Islet precursor cell (in vitro differentiated cells): ENCODE measurements at places on chromosomes 5 and 9.
A peak's percentile ranks its signal among the peaks of the same experiment; 100 is the strongest.

- DNase-seq: peak; percentile 24
These were observed 79.6 kb downstream of the CYFIP2 start for GRCh38 chr5:157345485-157345884.

DNA sequence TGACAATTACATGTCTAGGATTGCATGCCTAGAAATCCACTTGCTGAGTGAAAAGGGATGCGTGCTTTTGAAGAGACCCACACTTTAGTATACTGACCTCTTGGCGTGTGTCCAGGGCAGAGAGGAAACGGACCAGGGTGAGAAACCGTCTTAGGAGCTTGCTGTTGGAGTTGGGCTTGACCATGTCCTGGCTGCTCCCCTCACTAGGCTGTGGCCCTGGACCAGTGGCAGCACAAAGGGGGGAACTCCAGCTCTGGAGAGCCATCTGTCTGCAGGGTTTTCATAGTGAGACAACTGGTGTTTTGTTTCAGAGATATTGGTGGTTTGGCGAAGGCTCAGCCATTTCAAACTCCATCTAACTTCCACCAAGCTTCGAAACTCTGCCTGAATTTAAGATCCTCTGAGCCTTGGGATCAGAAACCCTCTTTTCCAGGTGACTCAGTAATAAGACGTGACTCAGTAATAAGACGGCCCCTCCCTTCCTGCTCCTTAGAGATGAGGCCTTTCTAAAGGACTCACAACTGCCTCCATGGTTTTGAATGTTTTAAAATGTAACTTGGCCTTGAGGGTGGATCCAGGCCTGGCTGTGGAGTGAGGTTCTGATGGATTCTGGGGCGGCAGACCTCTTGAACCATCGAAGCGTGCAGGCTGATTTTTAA lies 165.8 kb downstream of the MELK start:
- DNase-seq: no peak

DNA sequence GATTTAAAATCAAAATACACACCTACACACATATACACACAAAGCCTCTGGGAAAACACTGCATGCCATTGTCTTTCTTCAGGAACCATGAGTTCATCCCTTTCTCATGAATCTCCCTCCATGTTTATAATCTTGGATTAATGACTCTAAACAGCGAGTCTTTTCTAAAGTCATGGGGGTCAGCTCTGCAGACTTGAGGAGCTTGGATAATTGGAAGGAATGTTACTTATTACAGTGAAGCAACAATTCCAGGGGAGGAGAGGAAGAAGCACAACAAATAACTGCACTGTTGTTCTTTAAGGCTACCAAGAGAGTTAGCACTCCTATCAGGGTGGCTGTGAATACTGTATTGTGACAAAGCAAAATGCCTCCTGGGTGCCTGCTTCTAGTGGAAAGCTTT lies 444.7 kb downstream of the ANXA1 start:
- DNase-seq: no peak

DNA sequence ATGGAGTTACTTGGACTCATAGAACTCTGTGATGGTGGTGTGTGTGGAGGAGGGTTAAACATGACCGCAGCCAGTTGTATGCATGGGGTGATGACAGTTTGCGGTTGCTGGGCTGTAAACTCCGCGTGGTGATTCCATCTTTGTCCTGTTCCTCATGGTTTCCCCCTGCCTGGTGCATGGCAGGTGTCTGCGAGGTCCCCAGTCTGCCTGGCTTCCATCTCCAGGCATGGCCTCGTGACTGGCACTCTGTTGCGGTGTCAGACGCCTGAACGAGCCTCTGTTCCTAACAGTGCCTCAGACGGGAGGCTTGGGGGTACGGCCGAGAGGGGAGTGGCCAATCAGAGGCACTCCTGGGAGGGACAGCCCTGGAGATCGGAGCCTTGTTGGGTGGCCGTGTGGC lies 33.9 kb upstream of the SH3PXD2B start:
- no peak for DNase-seq

GRCh38 chr5:66113160-66113559 lies 30.9 kb upstream of the SREK1 start:
- DNase-seq: no peak

GRCh38 chr9:123537809-123538208 lies 181.8 kb downstream of the CRB2 start:
- no peak for DNase-seq

- no peak for DNase-seq
These were observed 262.7 kb upstream of the KLF9 start for GRCh38 chr9:70677055-70677735.

GRCh38 chr5:33621514-33621913 lies 180.7 kb downstream of the TARS1 start:
- no peak for DNase-seq

DNA sequence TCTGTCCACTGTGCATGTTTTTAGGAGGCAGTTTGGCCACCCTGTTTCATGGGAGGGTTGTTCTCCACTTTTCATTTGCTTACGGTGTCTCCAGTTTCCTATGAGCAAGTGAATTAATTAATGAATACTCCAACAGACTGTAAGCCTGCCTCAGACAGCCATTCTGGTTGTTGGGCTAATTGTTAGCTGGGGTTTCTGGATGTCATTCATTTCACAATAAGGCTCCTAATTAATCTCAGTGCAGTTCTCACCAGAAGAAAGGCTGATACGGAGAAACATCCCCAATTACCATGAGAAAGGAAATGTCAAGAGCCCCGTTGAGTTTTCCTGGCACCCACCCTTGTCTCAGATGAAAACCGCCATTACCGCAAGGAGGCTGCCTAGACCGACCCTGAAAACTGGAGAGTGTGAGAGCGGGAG lies 75.8 kb downstream of the MAP1B start:
- no peak for DNase-seq

DNA sequence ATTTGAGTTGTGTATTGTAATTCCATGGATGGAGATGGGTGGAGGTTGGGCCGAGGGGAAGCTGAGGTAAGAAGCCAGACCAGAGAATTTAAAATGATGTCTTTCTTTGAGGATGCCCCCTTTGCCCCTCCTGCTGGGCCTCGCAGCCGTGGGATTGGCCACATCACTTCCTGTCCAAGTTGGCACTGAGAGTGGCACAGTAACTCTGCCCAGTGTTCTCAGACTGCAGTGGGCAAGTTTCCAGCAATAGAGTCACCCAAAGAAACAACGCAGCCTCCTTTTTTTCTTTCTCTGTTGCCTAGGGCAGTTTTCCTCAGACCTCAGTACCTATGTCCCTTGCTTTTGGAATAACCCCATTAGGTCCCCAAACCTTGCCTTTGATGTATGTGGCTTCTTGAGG lies 306.6 kb upstream of the DMRT1 start:
- DNase-seq: no peak

- DNase-seq: no peak
These were observed 451.6 kb downstream of the CDH18 start for GRCh38 chr5:19536387-19536786.

- DNase-seq: no peak
These were observed 10.4 kb downstream of the ZNF618 start for GRCh38 chr9:113886466-113886865.

DNA sequence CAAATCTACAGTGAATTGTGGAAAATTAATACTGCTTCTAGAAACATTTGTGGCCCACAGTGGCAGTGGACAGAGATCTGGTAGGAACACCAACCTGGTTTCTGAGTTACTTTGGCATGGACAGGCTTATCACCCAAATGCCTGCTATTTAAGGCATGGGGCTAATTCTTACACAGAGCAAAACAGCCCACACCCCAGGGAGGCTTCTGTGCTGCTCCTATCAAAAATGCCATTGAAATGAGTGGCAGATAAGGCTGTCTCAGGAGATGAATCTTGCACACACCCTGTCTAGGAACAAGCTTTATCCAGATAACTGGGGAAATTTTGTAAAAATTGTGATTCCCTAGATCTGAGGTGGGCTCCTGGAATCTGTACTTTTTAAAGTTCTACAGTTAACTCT lies 307.1 kb downstream of the TLE1 start:
- DNase-seq: no peak

- peak; percentile 89 for DNase-seq
These were observed 19.1 kb upstream of the JADE2 start for GRCh38 chr5:134506054-134507039.

DNA sequence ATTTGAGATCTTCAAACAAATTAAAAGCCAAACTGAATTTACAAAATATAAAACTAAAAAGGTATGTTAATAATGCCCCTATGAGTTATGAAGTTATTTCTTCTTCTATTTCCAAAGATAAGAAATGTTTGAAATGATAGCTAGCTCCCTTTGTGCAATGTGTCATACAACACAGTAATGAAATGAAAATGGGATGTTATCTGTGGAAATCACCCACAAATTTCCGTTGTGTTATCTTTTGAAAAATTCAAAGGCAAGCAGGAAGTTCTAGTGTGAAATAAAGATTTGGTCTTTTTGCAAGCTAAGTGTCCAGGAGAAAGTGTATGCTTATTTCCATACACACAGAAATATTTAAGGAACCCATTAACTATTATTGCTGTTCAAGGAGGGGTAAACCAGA lies 375.3 kb upstream of the PRR16 start:
- DNase-seq: no peak

DNA sequence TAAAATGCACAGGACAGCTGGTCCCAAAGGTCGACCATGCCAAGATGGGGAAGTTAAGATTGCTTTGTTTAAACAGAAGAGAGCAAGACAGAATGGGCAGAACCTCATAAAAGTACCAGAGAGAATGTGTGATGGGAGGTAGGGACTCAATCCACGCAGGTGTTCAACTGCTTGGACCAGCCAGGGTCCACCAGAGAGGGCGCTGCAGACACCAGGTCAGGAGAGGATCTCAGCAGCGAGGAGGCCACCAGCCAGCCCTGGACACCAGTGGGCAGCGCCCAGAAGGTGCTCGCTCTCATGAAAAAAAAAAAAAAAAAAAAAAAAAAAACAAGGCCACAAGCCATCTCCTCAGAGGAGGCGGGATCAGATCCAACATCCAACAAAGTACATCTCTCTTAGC lies 81.8 kb downstream of the SHC3 start:
- DNase-seq: no peak

DNA sequence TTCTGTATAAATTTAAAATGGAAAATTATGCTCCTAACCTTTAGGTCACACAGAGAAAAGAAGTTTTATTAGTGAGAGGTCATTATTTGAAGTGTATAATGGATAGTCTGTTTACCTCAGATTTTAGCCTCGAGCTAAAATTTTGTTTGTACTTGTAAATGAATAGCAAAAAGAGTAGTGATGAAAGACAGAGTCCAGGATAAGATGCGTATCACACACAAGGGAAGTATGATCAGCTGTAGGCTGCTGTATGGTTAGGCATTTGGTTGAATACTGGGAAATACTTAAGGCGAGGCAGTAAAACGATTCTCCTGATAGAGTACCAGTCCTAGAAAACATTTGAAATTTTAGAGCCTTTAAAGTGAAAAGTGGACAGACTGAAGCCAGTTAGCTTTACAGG lies 92.7 kb downstream of the FBXL7 start:
- no peak for DNase-seq

DNA sequence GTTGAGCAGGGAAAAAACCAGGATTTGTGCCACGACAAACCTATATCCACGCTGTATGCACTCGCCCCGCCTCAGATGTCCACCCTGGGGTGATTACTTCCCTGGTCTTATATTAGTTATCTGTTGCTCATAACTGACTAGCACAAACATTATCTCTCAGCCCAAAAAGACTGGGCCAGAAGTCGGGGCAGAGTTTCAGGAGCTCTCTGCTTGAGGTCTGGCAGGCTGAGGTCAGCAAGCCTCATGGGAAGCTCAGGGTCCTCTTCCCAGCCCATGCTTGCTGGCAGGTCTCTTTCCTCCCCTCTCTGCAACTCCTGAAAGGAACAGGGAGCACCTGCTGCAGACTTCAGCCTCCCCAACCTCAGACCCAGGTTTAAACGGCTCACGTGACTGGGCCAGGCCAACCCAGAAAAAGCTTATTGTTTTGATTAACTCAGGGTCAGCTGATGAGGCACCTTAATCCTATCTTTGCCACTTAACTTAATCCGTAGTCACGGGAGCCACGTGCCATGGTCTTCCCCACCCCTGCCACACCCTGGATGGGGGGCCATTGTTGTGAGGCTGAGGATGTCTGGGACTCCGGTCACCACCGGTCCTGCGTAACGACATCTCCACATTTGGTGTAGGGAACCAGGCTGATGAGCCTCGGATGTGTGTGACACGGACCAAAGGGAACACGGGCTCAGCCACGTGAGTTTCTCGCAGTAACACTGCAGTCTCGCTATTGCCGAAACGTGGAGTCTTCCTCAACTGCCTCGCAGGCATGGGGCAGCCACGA lies 123.7 kb upstream of the IRX4 start:
- DNase-seq: peak; percentile 35

GRCh38 chr5:103259705-103260355 lies 1.3 kb downstream of the MACIR start:
- peak; percentile 75 for DNase-seq

GRCh38 chr5:6599739-6600138 lies 33.1 kb downstream of the NSUN2 start:
- DNase-seq: peak; percentile 38
